Naive thymus-derived CD4-positive, alpha-beta T cell (primary cell): ENCODE measurements at places on chromosomes 1 and 21. TPM values are rescaled to one million over a fixed set of nuclear protein-coding genes. Genes with fewer than 3 reads are reported as not detected.

DNA sequence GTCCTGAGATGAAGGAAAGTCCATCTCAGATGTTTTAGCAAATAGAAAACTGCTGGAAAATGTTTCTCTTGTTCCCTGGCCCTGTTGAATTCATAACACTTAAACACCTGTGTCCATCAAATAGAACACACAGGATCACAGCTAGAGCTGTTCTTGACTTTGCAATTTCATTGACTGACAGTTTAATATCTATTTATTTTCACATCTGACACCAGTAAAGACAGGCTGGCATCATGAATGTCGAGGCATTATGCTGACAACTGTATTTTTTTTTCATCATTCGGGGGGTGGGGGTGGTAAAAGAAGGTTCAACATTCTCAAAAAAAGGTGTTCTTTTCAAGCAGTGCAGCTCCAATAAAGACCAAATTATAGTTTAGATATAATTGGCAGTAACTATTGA, 591.2 kb upstream of the PTBP2 start:
- H3K4me1 ChIP-seq: no peaks in the 10 kb centered on the region
- no peaks in the 10 kb centered on the region for H3K36me3 ChIP-seq
- no peak for DNase-seq
- H3K27me3 ChIP-seq: no peaks in the 10 kb centered on the region
- no peak overlapping the region for H3K27ac ChIP-seq

ITGB2 gene
- 459 TPM for polyA plus RNA-seq

DNA sequence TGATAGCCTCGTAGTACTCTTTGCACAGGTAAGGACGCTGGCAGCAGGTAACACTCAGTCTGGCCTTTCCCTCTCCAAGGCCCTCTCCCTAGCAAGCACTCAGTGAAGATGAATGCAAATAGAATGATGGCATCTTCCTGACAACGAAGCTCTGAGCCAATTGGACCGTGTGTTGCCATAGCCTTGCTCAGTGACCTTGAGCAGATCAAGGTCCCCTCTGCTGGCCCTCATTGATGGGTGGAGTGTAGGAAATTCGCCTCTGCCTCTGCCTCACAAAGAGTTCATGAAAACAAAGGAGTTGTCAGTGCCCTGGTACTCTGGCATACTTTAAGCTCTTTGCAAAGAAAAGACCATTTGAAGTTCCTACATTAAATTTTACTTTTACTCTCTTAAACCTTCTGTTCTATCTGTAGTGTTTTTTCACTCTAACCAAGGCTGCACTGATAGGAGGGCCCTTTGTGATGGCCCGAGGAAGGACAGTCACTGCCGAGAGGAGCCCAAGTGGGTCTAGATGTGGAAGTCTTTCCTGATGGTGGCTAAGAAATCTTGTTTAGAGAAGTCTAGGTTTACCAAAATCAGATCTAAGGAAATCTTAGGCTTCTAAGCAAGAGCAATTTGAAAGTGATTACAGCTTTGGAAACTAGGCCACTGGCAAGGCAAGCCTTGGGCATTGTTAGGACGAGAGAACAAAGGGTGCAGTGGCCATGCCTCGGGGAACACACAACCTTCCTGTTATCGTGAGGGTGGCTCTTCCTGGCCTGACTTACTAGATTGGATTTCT, 38.2 kb downstream of the SMYD2 start:
- H3K27ac ChIP-seq: no peak overlapping the region
- no peaks in the 10 kb centered on the region for H3K4me1 ChIP-seq
- H3K4me3 ChIP-seq: no peak overlapping the region
- H3K36me3 ChIP-seq: no peaks in the 10 kb centered on the region
- no peak for DNase-seq

GRCh38 chr1:68233202-68233601, 879 bp upstream of the WLS start:
- no peaks in the 10 kb centered on the region for H3K36me3 ChIP-seq
- H3K27ac ChIP-seq: no peak overlapping the region
- H3K27me3 ChIP-seq: no peaks in the 10 kb centered on the region
- H3K4me1 ChIP-seq: no peaks in the 10 kb centered on the region
- H3K4me3 ChIP-seq: no peak overlapping the region

APCS gene
- not detected for polyA plus RNA-seq

DNA sequence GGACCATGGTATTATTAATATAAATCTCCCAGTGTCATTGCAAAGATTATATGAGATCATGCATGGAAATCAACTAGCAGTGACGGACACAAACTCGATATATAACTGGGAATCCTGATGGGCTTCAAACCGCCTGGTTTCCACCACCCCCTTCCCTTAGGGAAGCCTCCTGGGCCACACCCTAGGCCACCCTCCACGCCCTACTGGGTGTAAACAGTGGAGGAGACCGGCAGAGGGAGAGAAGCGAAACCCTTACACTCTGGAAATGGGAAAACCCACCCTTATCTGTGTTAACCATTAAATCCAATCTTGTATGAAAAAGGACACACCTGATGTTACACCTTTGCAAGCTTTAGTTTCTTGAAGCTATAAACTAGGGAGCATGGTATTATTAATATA, 595 bp upstream of the ZNHIT6 start:
- no peak for DNase-seq
- peak overlapping the region; percentile 90 for H3K4me3 ChIP-seq
- peak overlapping the region; percentile 77 for H3K27ac ChIP-seq
- no peaks in the 10 kb centered on the region for H3K27me3 ChIP-seq
- H3K36me3 ChIP-seq: no peaks in the 10 kb centered on the region
- peaks cover 21% of the 10 kb centered on the region for H3K4me1 ChIP-seq
